T-helper 1 cell (primary cell): ENCODE measurements at places on chromosomes 12 and 14.

GRCh38 chr12:89521364-89522223, 3.0 kb downstream of the GALNT4 start:
- DNase-seq = no peak

GRCh38 chr12:31663576-31663975, 4.1 kb downstream of the ETFBKMT start:
- no peak for DNase-seq

DNA sequence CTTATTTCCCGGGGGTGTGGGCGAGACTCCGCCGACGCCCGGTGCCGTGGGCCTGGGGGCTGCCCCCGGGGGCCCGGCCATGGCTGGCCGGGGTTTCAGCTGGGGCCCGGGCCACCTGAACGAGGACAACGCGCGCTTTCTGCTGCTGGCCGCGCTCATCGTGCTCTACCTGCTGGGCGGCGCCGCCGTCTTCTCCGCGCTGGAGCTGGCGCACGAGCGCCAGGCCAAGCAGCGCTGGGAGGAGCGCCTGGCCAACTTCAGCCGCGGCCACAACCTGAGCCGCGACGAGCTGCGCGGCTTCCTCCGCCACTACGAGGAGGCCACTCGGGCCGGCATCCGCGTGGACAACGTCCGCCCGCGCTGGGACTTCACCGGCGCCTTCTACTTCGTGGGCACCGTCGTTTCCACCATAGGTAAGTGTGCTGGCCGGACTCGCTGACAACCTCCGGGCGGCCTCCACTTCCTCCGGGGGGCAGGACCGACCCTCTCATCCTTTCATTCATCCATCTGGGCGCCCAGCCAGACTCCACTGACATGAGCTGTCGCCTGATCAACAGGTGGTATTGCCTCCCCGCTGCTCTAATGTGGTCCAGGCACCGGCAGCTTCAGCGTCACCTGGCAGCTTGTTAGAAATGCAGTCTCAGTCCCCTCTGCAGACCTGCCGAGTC, 467 bp downstream of the KCNK13 start:
- DNase-seq = no peak

- no peak for DNase-seq
Measured at GRCh38 chr12:107042801-107043200, 50.5 kb downstream of the CRY1 start.

DNA sequence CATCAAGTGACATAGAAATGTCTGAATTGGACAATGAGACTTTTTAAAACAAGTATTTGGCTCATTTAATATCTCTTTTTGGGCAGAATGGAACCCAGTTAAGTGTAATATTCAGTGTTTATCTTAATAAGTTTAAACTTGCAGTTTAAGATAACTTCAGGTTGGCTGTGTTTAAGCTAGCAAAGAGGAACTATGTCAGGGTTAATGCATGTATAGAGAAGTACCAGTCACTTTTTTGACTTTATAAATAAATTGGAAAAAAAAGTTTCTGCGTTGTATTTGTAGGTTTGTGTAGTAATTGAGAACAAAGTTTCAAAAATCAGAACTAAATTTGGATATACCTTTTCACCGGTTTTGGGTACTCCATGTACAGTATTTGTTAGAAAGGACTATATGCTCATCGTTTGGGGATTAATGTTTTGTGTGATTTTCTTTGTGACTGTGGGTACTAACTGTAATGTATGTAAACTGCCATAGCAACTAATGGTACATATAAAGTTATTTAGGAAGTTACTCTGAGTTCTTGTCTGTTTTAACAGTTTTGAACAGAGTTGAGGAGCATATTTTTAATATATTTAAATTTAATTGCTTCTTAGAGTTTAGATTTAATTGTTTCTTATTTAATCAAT, 4.5 kb downstream of the HMGA2 start:
- DNase-seq = no peak

GRCh38 chr14:62213516-62213915, 451.3 kb downstream of the SNAPC1 start:
- DNase-seq = no peak

GRCh38 chr12:122076743-122077495, 1.6 kb upstream of the MLXIP start:
- no peak for DNase-seq

DNA sequence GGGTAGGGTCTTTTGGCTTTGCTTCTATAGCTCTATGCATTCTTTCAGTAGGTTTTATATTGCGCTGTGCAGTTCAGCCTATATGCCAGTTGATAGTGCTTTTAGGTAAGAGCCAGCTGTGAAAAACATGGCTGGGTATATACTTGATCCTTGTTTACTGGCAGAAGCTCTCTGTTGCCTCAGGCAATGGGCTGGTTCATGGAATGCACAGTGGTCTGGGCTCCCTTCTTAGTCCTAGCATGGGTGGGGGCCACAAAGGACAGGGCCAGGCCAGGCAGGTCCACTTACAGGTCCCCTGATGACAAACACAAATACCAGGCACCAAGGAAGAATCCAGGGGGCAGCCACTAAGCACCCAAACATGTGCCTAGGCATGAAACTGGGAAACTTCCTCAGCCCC, 240.7 kb downstream of the SEC23A start:
- no peak for DNase-seq

DNA sequence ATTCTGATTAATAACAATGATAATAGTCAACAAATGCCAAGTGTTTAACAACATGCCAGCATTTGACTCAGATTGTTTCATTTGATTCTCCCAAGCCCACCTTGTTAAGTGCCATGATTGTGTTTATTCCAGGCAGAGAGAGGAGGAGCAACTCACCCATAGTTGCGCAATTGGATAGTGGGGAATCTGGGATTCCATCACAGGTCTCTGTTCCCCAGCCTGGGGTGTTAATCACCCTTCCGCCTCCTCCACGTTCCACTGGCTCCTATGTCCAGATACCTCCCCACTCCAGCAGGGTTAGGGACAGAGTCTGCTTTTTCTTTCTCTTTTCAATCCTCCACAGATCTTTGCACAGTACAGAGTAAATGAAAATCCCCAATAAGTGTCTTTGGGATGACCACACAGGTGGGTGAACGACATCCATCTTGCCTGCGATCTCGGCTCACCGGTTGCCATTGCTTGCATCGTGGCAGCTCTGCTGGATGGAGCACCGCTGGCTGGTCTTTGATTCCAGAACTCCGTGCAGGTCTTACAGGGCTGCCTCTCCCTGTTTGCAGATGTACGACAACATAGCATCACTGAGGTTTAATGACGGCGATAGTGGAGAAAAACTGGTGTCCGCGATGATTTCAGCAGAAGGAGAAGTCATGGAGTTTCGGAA, 78.8 kb downstream of the DNAH10 start:
- no peak for DNase-seq

- DNase-seq = no peak
Measured at GRCh38 chr14:43591776-43592175, 915.3 kb downstream of the FSCB start.

- DNase-seq = no peak
Measured at GRCh38 chr12:55694651-55695050, 13.1 kb downstream of the ITGA7 start.

- no peak for DNase-seq
Measured at GRCh38 chr12:28568118-28568517, 377.9 kb downstream of the CCDC91 start.

DNA sequence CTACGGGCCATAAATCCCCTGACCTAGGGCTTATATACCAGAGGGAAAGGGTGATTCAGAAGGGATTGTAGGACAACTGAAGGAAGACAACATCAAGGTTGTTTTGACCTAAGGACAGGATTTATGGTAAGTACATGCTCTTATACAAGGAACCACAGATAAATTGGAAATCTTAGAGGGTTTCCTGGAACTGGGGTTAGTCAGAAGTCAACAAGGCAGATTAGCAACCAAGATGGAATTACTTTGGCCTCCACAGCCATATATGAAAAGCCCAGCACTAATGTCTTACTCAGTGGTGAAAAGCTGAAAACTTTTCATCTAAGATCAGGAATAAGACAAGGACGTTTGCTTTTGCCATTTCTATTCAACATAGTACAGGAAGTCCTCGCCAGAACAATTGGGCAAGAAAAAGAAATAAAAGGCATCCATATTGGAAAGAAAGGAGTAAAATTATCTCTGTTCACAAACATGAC, 5.4 kb downstream of the TMBIM4 start:
- DNase-seq = no peak

DNA sequence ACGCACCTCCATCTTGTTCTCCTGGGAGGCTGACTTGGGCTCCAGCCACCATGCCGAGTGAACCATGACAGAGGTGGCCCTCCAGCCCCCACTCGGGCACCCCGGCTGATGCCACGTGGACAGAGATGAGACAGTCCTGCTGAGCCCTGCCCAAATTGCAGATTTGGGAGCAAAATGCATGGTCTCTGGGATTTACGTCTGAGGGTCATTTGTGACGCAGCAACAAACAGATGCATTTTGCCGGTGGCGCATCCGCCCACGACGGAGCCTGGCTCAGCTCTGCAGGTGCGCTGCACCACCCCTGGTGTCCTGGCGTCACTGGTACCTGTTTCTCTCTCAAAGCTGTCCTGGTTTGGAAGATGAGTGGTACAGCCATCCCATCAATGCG, 31.1 kb upstream of the INF2 start:
- no peak for DNase-seq

DNA sequence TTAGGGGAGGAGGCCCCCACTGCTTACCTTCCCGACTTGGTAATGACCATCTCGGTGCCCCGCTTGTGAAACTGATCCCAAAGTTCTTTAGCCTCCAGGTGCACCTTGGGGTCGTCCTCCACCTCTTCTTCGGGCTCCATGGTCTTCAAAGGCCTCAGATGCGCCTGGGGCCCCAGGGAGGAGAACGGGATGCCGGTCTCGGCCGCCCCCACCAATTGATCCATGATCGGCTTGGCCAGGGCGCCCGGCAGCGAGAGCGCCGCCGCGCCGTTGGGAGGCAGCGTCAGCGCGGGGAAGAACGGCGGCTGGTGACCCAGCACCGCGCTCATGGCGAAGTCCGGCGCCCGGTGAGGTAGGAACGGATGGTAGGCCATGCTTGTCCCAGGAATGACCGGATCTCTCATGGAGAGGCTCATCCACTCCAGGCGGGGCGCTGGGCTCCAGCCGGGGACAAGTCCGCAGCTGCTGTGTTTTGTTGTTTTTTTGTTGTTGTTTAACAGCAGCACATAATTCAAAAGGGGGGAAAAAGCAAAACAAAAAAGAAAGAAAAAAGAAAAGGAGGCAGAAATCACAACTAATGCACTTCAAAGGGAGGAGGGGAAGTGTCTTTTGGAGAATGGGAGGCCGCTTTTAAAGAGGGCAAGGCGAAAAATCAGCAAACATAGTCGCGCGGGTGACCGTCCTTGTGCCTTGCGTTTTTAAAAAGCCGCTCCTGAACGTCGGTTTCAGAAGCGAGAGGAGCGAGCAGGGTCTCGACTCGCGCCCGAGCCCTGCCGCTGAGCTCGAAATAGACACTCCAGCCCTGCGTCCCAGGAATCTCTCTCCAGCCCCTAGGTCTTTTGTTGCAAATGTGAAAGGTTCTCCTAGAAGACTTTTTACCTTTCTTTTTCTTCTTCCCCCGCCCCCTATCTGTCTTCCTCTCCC, 928 bp downstream of the TBX3 start:
- no peak for DNase-seq

DNA sequence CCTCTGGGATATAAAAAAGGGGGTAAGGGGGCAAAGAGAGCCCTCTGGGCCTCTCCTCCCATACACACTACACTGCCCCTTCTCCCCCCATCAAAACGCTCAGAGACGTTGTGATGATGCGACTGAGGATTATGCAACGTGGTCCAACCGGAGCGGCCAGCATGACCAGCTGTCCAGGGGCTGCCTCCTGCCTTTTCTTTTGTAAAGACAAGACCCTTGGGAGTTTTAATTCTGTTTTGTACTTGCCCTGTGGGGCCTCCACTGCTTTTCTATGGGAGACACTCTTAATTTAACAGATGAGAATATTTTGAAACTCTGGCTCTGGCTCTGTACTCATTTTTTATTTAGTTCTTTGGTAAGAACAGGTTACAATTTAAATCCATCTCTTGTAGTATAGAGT, 7.2 kb downstream of the MBD6 start:
- DNase-seq = no peak

- DNase-seq = no peak
Measured at GRCh38 chr12:123356159-123356670, 8.4 kb downstream of the SBNO1 start.

DNA sequence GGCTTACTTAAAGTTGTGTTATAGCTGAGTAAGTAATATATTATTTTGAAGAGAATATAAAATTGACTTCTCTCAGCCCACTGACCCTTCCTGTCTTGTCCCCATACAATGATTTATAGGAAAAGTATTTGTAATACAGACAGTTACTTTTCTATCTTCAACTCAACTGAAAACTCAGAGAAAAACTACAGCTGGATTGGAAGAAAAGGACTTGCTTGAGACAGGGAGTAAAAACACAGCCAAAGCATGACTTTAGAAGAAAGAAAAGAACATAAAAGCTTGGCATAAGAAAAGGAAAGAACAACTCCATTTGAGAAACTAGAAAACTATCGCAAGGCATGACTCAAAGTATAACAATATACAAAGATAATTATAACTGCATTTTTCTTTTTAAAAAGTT, 57.5 kb downstream of the MSRB3 start:
- DNase-seq = no peak
